ENCODE measurements at places on chromosomes 1 and 21. TPM values are rescaled to one million over a fixed set of nuclear protein-coding genes. Genes with fewer than 3 reads are reported as not detected.

Gene SLC39A1
- 46.8 TPM for total RNA-seq

DNA sequence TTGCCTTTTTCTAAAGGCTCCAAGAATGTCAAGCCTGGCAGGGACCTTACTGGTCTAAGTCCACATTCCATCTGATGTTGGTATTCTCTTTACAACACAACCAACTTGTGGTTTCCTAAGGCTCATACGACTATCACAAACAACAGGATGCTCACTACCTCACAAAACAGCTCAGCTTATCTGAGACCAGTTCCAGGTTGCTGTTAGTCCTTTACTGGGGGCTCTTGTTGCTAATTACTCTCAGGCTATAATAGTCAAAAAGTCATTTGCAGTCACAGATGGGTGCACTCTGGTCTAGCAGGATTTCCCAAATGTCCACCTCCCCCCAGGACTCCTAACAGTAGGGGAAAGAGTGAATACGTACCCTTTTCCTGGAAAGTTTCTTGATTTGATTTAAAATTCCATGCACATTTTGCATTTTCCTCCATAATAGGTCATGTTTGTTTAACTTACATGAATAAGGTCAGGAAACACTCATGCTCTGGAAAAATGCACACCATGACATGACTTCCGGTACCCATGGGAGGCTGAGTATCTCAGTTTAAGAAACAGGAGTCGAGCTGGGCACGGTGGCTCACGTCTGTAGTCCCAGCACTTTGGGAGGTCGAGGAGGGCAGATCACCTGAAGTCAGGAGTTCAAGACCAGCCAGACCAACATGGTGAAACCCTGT, 16.0 kb downstream of the LCK start:
- no peak for DNase-seq

GRCh38 chr1:51840743-51841461, 37.6 kb downstream of the NRDC start:
- no peak for DNase-seq

Gene KRTAP19-3
- not detected for total RNA-seq

DNA sequence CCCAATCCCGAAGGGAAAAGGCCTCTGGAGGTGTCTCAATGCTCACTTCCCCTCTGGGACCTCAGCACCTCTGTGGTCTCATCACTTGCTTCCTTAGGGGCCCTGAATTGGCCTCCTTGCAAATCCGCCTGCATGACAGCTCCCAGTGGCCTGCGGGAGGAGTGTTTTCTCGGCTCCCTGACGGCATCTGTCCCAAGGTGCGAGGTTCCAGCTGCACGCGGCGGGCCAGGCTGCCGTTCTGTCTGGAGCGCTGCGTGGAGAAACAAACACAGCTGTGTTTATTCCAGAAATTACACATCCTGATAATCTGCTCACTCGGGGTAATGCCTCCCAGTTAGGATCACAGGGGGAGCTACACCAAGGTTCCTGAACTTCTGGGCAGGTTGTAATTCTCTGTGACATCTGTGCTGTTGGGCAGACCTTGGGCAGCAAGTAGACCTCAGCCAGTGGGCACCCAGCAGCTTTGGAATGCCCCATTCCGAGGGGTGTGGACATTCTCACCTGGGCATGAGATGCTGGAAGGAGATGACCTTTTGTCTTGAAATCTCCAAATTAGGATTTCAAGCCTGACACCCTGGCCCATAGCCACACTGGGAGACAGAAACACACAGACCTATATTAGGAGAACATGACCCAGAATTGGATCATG, 18.2 kb downstream of the EPHB2 start:
- DNase-seq, result no peak

Gene HIVEP3
- total RNA-seq, result 0.93 TPM

GRCh38 chr1:170803711-170804110, 131.6 kb upstream of the MROH9 start:
- no peak for DNase-seq

Gene UTS2
- total RNA-seq, result not detected

Gene CAPZB
- 43.2 TPM for total RNA-seq

DNA sequence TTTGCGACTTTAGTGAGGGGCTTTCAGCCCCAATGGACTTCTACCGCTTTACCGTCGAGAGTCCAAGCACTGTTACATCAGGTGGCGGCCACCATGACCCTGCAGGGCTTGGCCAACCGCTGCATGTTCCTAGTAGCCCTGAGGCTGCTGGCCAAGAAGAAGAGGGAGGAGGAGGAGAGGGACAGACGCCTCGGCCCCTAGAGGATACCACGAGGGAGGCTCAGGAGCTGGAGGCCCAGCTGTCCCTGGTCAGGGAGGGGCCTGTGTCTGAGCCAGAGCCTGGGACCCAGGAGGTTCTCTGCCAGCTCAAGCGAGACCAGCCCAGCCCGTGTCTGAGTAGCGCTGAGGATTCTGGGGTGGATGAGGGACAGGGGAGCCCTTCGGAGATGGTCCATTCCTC, 8.6 kb upstream of the SLC25A34 start:
- no peak for DNase-seq

DNA sequence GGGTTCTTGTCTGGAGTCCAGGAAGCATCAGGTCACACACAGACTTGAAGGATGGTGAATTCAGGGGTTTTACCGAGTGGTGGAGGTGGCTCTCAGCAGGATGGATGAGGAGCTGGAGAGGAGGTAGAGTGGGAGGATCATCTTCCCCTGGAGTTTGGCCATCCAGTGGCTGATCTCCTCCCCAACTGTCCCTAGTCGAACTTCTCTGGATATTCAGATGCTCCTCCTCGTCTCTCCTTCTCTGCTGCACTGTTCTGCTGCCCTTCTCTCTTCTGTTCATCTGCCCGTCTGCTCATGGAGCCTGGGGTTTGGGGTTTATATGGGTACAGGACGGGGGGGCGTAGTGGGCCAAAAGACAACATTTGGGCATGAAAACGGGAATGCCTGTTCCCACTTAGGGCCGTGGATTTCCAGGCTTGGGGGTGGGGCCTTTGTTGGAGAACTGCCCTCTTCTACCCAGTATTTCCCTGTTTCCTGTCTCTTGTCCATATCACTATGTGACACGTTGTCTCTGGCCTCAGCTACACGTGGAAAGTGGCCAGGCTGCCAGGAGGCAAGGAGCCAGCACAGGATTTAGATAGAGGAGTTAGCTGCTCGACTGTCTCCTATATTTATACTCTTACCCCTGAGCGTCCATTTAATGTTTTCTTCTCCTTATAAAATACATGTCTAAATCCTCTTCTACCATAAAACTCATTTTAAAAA, 76.7 kb downstream of the SIPA1L2 start:
- DNase-seq, result no peak

GRCh38 chr1:203906932-203907331, 45.5 kb downstream of the SNRPE start:
- DNase-seq, result no peak

GRCh38 chr1:1082776-1083415, 8.8 kb upstream of the RNF223 start:
- DNase-seq, result no peak

DNA sequence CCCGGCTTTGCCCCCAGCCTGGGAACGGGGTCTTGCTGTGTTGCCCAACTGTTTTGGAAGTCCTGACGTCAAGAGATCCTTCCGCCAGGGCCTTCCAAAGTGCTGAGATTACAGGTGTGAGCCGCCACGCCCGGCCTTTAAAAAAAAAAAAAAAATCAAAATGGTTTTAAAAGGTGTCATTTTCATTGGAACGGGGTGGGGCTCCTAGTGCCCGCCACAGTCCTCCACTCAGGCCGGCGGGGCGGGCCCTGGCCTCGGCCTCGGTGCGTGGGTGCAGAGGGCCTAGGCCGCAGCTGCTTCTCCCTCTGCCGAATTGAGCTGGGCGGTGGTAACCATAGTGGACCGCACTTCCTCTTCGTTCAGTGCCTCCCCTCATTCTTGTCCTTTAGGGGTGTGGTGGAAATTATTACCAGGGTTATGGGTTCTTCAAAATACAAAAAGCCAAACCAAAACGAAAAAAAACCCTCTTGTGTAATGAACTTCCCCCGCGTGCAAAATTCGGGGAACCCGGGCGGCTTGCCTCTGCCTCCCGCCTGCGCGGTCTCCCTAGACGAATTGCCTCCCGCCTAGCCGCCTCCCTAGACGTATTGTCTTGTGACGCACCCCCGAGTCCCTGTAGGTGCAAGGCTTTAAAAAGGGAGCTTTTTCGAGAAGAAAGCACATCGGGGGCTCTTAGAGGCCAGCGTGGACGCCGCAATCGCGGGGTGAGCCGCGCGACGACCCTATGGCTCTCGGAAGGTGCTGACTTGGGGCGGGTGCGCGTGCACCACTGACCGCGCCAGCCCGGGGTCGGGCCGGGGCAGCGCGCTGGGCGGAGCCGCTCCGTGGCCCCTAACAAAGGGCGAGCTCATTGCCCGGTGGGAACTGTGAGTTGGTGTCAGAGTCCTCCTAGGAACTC, 10.5 kb upstream of the SPEN start:
- peak; percentile 66 for DNase-seq

Data from liver (tissue), 10 donors.